ENCODE measurements at places on chromosomes 5 and 9.

GRCh38 chr9:70600506-70600905 is 186.0 kb upstream of the KLF9 start:
- no peak for DNase-seq

DNA sequence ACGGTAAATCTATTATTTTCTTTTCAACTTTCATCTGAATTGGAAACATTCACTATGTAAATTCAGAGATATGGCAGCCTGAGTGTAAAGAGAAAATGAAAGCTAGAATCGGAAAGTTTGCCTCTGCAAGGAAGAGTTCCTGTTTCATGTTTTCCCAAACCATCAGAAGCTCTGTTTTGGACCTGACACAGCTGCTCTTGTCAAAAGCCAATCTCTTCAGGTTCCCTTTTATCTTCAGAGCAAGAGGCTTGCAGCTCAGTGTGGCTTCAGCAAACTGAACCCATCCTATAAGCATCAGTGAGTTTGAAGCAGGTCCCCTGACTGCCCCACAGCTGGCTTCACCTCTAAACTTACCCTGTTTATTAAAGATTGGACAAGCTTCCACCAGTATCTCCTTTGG is 1099.7 kb downstream of the DTWD2 start:
- DNase-seq: no peak

GRCh38 chr5:67577424-67577823 is 380.8 kb upstream of the CD180 start:
- peak; percentile 66 for DNase-seq

DNA sequence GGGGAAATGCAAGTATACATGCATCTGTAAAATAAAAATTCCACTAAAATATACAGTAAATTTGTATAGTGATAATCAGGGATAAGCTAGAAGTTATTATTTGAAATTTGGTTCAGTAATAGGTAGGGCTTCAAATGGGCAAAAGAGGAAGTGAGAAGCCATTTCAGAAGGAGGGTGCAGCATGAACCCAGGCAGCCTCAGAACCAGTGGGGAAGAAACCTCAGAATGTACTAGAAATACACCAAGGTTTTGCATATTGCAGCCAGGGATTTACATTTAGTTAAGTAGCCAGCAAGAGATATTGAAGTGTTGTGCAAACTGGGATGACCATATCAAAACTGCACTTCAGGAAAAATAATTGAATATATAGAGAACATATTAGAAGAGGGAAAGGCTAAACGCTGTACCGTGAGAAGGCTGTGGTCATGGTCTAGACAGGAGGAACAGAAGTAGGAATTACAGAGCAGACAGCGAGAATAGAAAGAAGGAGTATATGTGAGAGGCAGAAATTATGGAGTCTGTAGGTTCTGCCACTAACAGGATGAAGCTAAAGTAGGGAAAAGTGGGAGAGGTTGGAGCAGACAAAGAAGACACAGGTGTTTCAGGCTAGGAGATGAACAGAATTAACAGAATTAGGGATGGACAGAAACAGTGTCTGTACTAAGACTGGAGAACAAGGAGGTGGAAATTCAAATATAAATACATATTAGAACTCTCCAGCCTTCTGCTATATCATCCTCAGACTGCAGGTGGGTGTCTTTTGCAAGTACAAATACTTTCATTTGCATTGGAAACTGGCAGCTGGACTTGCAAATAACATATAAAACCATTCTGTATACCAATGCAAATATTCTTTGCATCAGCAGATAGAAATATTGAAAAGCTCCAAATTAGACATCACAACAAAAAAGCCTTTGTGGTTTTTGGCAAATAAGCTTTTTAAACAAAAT is 335.6 kb downstream of the ZNF608 start:
- no peak for DNase-seq

DNA sequence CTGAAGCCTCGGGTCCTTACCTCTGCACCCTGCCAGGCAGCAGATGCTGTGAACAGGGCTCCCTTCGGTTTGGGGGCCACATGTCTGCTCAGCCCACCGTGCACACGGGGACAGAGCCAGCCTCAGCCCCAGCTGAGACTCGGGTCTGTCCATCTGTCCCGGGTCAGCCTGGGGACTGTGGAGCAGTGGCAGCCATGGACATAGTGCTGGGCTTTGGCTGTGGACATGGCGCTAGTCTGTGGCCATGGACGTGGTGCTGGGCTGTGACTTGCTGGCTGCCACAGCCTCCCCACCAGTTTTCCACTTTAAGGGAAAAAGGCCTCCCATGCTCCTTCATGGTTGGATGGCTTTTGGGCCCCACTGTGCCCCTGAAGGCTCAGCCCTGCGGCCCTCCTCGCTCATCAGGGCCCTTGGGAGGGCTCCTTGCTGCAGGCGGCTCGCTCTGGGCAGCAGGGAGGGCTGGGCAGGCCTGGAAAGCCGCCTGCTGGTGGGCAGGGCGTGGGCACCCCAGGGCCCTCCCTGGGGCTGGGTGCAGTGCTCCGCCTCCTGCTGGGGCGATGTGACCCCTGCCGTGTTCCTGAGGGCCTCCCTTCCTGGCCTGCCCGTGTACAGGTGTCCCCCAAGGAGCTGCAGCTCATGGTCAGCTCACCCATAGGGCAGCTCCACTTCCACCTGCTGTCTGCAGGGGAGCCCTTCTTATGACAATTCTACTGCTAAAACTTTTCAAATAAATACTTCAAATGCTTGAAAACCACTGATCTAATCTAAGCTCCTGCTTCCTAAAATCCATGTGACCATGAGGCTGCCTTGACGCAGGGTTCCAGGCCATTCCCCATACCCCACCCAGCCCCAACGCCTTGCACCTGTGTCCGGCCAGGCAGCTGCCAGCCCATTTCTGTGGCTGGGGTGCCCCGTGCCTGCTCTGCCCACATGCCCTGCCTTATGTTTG is 112.1 kb upstream of the LMX1B start:
- no peak for DNase-seq

DNA sequence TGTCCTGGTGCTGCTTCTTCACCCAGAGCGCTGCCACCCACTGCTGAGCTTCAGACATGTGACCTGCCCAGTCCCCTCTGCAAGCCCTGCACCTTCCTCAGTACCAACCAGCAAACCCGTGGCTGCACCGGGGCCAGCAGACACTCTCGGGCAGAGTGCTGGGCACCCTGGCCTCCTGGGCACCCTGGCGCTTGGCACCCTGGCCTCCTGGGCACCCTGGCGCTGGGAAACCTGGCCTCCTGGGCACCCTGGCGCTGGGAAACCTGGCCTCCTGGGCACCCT is 31.7 kb upstream of the SLC12A7 start:
- no peak for DNase-seq

GRCh38 chr9:137114220-137114612 is 317 bp downstream of the DPP7 start:
- no peak for DNase-seq

GRCh38 chr9:134128727-134129679 is 6.9 kb upstream of the WDR5 start:
- no peak for DNase-seq

DNA sequence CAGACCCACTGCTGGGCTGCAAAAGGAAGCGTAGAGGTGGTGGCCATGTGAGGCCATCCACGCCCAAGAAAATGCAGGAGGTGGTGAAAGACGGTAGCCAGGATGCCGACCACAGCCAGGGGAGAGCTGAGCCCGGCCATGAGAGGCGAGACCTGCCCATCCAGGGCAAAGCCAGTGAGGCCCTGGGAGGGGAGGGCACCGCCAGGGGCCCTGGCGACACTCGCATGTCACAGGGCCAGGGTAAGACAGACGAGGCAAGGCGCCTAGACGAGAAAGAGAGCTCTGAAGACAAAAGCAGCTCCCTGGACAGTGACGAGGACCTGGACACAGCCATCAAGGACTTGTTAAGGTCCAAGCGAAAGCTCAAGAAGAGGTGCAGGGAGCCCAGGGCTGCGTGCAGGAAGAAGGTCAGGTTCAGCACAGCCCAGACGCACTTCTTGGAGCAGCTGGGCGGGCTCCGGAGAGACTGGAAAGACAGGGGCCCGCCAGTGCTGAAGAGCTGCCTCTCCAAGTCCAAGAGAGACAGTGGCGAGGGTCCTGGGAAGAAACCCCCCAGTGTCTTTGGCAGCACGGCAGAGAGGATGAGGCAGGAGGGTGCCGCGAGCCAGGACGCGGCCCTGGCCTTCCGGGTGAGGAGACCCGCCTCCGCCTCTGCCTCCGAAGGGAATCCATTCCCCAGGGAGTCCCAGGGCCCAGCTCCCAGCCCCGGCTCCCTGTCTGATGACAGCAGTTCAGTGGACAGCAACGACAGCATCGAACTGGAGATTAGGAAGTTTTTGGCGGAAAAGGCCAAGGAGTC is 6.9 kb downstream of the PPP1R26 start:
- DNase-seq: no peak

DNA sequence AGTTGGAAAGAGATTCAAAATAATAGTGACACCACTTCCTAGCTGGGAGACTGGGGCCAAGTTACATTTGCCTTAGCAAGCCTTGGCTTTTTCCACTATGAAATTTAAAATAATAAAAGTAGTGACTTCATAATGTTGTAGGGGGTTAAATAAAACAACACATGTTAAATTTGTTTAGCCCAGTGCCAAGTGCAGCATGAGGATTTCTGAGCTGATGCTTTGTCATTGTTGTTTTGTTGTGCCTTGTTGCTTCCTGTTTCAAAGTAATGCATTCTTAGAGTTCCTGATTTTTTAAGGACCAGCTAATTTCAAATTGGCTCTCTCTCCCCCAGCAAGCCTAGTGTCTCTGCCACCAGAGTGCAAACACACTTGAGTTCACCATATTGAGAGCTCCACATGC is 270.7 kb upstream of the PAPPA start:
- DNase-seq: no peak

DNA sequence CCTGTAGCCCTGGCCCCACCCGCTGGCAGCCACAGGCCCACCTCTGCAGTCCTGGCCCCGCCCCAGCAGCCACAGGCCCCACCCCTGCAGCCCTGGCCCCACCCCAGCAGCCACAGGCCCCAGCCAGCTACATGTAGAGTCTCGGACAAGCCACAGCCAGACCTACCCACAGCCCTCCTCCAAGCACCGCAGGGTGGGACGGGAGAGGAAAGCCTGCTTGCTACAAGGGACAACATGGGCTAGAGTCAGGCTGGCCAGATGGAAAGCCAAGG is 49.5 kb upstream of the SARDH start:
- DNase-seq: no peak
